ENCODE measurements at places on chromosomes 1 and 21.

DNA sequence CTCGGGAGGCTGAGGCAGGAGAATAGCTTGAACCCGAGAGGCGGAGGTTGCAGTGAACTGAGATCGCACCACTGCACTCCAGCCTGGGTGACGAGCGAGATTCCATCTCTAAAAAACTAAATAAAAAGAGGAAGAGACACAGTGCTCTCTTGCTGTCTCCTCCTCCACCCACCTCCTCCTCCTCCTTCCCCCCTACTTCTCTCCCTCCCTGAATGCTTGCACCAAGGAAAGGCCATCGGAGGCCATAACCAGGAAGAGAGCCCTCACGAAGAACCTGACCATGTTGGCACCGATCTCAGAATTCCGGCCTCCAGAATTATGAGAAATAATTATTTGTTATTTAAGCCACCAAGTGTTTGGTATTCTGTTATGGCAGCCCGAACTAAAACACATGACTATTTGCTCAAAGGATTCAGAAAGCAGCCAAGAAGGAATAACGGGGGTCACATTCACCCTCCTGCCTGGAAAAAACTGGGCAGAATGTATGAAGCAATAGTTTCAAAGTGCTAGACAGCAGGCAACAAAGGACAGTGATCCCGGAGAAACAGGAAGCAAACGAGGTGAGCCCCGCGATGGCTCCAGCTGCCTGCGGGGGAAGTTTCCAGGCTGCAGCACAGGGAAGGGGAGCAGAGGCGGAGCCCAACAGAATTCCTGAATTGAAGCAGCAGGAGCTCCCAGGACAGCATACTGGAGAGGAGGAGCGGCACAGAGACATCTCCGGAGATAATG is 35.8 kb downstream of the LDLRAD1 start:
- no peak for DNase-seq
- no peaks in the 10 kb centered on the region for H3K36me3 ChIP-seq
- no peak overlapping the region for H3K27ac ChIP-seq
- peaks cover 11% of the 10 kb centered on the region for H3K27me3 ChIP-seq
- no peaks in the 10 kb centered on the region for H3K4me1 ChIP-seq

DNA sequence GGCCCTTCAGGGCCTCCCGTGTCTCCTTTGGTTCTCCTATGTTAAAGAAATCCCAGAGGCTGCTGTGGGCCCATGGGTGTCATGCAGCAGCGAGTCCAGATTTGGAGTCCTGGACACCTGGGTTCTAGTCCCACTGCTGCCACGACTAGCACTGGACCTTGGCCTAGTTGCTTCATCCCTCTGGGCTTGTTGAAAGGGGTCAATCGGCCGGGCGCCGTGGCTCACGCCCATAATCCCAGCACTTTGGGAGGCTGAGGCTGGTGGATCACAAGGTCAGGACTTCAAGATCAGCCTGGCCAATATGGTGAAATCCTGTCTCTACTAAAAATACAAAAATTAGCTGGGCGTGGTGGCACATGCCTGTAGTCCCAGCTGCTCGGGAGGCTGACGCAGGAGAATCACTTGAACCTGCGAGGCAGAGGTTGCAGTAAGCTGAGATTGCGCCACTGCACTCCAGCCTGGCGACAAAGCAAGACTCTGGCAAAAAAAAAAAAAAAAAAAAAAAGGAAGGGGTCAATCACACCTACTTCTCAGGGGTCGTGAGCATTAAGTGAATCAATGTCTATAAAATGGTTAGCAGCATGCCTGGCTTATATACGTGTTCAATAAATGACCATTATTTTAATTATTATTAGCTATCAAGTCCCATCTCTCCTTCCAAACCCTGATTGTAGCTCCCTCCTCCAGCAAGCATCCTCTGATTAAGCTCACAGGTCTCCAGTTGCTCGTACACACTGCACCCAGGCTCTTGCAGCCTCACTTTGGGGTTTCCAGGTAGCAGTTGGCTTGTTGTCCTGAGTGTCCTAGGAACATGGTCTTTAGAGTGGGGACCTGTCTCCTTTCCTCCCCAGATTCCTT is 43.8 kb downstream of the KIRREL1 start:
- no peak for DNase-seq
- H3K27ac ChIP-seq, result no peak overlapping the region

GRCh38 chr1:73065339-73066041 is 783.2 kb upstream of the NEGR1 start:
- DNase-seq, result no peak
- H3K27ac ChIP-seq, result no peak overlapping the region
- H3K4me3 ChIP-seq, result no peak overlapping the region
- H3K36me3 ChIP-seq, result no peaks in the 10 kb centered on the region
- no peaks in the 10 kb centered on the region for H3K27me3 ChIP-seq
- no peaks in the 10 kb centered on the region for H3K4me1 ChIP-seq

GRCh38 chr1:183689762-183690204 is 36.7 kb upstream of the APOBEC4 start:
- no peak overlapping the region for H3K4me3 ChIP-seq
- no peaks in the 10 kb centered on the region for H3K36me3 ChIP-seq
- no peaks in the 10 kb centered on the region for H3K4me1 ChIP-seq
- no peaks in the 10 kb centered on the region for H3K27me3 ChIP-seq

DNA sequence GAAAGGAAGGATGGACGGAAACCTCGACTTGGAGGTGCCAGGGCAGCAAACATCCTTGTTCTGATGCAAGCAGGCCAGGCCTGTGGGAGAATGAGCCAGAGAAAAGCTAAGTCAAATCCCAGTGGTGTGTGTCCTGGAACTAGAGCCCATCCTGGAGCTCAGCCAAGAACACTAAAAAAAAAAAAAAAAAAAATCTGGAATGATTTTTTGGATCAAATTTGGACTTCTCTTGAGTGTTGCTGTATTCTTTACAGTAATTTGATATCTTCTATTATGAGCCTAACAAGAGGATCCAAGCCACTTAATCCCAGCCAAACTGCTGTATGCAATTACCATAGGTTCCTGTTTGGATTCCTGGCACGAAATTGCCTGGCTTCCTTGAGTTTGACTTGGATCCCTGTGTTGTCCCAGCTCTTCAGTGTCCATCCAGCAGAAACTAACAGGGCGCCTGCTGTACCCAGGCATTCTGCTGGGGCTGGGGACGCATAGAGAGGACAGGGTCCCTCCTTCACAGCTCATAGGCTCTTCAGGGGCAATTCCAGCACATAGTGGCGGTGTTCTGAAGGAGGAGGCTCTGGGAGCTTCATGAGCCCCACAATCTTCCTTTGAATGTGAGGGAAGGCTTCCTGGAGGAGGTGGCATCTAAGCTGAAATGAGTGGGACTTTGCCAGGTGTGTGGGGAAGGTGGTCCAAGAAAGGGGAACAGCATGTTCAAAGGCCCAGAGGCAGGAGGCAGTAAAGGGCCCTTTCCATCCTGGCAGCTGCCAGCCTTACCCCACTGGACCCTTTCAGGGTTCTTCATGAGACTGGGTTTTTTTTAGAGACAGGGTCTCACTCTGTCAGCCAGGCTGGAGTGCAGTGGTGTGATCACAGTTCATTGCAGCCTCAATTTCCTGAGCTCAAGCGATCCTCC is 24.7 kb downstream of the EPHX1 start:
- no peak for DNase-seq
- no peaks in the 10 kb centered on the region for H3K36me3 ChIP-seq
- no peaks in the 10 kb centered on the region for H3K27me3 ChIP-seq
- H3K4me1 ChIP-seq, result peaks cover 3% of the 10 kb centered on the region
- H3K27ac ChIP-seq, result no peak overlapping the region
- H3K4me3 ChIP-seq, result no peak overlapping the region

DNA sequence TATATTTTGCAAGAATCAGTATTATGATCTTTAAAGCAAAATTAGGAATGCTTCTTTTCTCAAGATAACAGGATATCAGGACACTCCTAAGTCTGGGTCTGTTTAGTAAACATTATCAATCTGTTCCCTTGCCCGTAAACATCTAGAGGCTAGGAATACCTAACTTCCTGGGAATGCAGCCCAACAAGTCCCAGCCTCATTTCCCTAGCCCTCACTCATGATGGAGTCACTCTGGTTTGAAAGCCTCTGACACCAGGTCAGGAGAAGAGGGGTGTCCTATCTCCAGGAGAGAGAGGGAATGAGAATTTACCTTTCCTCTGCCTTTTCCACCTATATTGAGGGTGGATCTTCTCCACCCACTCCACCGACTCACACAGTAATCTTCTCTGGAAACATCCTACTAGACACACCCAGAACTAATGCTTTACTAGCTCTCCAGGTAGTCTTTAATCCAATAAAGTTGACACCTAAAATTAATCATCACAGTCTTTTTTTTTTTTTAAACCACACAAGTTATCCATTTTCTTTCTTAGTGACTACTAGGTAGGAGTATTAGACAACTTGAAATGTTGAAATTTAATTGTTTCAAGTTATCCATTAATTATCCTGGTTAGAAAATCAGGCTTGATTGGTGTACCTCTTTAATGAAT is 659.3 kb downstream of the USP25 start:
- no peak overlapping the region for H3K27ac ChIP-seq
- H3K4me3 ChIP-seq, result no peak overlapping the region
- H3K36me3 ChIP-seq, result no peaks in the 10 kb centered on the region
- H3K4me1 ChIP-seq, result no peaks in the 10 kb centered on the region
- DNase-seq, result no peak
- H3K27me3 ChIP-seq, result no peaks in the 10 kb centered on the region

DNA sequence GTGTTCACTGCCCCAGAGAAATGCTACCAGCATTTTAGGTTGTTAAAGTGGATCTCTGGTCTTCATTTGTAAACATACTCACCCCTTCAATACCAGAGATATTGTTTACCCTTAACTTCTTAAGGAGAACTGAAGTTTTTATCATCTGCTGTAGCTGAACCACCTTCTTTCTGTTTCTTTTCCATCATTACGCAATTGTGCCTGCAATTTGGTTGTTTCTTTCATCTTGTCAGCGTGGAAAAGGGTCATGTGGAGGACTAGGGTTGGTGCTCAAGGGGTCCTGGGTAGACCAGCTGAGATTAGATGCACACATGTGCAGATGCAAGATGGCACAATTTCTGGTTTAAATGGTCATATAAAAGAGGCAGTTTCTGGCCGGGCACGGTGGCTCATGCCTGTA is 23.0 kb downstream of the GART start:
- no peaks in the 10 kb centered on the region for H3K27me3 ChIP-seq
- no peak for DNase-seq
- H3K4me1 ChIP-seq, result no peaks in the 10 kb centered on the region

DNA sequence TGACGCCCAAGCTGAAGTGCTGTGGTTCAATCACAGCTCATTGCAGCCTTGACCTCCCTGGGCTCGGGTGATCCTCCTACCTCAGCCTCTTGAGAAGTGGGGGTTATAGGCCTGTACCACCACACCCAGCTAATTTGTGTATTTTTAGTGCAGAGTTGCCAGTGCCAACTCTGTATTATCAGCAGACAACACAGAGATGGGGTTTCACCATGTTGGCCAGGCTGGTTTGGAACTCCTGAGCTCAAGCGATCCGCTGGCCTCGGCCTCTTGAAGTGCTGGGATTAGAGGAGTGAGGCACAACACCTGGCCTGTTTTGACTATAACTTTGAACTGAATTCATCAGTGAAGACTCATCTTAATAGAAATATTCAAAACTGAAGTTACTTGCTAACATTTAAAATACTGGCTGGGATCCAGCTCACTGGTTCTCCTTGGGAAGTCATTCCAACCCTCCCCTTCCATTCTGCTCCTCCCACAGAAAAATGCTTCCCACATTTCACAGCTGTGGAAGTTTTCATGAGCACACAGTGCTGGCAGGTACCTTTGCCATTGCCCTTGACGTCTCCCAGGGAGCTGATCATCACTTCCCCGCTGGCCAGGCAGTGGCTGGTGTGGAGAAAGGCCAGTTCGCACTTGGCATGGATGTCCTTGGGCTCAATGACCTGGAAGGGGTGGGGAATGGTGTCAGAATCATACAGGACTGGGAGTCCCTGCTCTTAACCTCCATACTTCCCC is 4.7 kb downstream of the SELENBP1 start:
- no peak for DNase-seq
- peaks cover under 1% of the 10 kb centered on the region for H3K36me3 ChIP-seq
- no peaks in the 10 kb centered on the region for H3K4me1 ChIP-seq
- H3K4me3 ChIP-seq, result no peak overlapping the region
- H3K27ac ChIP-seq, result no peak overlapping the region

DNA sequence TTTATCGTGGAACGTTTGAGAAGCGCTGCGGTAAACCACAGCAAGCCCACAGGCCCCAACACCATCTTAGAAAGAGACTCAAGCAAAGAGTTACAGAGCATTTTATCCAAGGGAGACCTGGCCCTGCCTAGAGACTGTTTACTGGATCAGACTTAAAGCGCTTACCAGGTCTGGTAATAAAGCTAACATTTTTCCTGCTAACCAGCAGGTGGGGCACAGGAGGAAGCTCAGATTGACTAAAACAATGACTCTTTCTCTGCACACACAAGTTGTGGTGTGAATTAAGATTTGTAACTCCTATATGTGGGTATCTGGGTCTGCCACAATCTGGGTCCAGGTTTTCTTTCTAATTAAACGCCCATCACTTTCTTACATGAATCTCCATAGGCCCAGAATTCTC is 136.5 kb upstream of the ETS2 start:
- no peaks in the 10 kb centered on the region for H3K4me1 ChIP-seq
- H3K4me3 ChIP-seq, result no peak overlapping the region
- peaks cover 36% of the 10 kb centered on the region for H3K27me3 ChIP-seq
- H3K36me3 ChIP-seq, result no peaks in the 10 kb centered on the region

DNA sequence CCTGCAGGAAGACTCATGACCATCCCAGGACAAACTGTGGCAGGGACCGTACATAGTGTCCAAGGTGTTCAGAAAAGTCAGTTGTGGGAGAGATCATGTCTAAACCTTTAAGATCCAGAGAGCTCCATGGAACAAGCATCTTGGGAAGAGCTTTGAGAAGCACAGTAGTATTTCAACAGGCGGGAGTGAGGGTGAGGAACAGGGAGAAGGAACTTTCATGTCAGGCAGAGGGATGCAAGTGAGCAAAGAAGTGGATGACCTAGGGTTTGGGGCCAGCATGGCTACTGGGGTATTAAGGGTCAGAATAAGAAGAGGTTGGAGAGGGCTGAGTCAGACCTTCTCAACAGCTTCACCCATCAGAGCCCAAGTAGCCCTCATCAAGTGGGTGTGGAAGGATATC is 147.9 kb upstream of the ETV3 start:
- peaks cover 84% of the 10 kb centered on the region for H3K27me3 ChIP-seq
- no peak overlapping the region for H3K27ac ChIP-seq
- H3K4me1 ChIP-seq, result no peaks in the 10 kb centered on the region
- H3K36me3 ChIP-seq, result no peaks in the 10 kb centered on the region

DNA sequence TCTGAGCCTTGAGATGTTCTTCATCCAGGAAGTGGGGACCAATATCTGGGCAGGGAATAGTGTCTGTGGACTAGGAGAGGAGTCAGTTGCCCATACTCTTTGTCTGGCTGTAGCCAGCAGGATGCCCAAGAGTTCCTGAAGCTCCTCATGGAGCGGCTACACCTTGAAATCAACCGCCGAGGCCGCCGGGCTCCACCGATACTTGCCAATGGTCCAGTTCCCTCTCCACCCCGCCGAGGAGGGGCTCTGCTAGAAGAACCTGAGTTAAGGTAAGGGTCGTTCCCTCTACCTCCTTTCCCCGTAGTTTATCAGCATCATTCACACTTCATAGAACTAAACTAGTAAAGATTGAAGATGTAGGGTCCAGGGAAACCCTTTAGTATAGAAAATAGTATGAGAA is 3.4 kb upstream of the PPOX start:
- no peaks in the 10 kb centered on the region for H3K27me3 ChIP-seq
- no peak for DNase-seq
- H3K36me3 ChIP-seq, result peaks cover 32% of the 10 kb centered on the region
- peaks cover 67% of the 10 kb centered on the region for H3K4me1 ChIP-seq
- H3K27ac ChIP-seq, result no peak overlapping the region
- no peak overlapping the region for H3K4me3 ChIP-seq
